ENCODE measurements at places on chromosomes 1 and 21.
A peak's percentile ranks its signal among the peaks of the same experiment; 100 is the strongest.

- DNase-seq: no peak
Measured at GRCh38 chr1:145701306-145701862, 5.8 kb downstream of the PDZK1 start.

DNA sequence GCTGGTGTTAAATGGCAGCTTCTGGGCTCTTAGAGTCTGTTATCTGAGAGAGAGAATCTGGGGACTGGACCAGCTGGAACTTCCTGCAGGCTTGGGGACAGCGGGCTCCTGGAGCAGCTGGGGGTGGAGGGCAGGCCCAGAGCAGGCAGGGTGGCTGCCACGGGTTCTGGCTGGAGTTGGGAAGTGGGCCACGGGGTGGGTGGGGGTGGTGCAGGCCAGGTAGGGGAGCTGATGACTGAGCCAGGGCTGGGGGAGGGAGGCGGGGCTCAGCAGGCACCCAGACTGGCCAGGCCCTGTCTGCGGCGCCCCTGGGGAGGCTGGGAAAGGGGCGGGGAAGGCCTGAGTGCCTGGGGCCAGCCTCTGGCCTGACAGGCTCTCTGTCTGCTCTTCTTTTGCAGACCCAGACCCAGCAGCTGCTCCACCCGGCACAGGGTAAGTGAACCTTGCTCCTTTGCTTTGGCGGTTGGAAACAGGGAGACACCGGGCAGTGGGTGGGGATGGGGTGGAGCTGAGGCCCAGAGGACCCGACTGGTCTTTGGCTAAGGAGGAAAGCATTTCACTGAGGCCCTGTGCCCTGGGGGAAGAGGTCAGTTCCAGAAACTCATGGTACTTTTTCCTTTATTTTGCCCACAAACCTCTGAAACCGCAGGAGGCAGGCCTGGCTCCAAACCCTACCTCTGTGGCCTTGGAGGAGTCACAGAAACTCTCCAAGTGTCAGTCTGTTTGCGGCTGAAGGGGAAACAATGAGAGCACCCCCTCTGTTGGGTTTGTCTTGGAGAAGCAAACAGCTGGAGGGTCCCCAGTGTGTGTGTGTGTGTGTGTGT lies 48.8 kb downstream of the ARHGEF10L start:
- DNase-seq: no peak

DNA sequence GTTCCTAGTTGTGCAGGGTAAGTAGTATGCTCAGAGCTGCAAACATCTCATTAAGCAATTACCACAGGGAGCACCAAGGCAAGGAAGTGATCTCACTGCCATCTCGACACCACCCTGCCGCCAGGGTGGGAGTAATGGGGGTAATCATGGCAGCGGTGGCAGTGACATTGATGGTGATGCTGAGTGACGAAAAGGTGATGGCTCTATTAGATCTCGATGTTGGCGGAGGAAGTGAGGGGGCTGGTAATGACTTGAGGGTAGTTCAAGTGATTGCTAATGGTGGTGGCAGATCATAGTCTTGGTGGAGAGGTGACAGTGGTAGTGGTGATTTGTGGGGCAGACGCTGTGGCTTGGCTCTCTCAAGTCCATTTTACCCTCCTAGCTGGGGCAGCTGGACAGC lies 25.4 kb upstream of the TENT5B start:
- no peak for DNase-seq

DNA sequence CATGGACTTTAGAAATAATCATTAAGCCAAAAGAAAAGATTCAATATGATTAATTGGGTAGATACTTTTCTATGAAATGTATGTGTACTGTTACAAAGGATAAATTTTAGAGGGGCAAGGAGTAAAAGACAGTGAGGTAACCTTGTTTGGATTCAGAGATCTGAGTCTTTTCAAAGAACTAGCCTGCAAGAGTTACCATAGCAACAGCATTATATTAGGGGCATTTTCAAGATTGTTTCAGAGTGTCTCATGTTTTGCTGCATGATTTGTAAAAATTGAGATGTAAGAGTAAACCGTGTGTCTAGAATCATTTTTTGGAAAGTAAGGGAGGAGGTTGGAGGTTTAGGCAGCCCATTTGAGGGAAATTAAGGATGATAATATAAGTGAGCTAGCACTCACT lies 70.6 kb upstream of the KIAA1614 start:
- DNase-seq: no peak

GRCh38 chr1:206590025-206590758 lies 22.1 kb downstream of the EIF2D start:
- DNase-seq: no peak

DNA sequence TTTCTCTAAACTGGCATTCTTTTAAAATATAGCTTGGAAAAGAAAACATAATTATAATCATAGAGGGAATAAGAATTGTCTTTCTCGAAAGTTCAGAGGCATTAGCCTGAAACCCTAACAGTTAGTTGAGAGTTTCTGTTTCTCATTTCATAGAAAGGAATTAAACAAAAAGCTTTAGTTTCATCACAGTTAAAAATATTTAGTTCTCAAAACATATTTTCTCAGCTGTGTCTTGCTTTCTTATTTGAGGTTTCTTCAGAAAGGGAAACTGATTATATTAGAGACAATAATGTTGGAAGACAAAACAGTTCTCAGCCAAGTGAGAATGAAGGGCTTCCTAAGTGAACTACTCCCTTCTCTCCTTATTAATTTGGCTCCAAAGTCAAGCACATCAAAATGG lies 75.4 kb upstream of the C1orf105 start:
- DNase-seq: no peak

DNA sequence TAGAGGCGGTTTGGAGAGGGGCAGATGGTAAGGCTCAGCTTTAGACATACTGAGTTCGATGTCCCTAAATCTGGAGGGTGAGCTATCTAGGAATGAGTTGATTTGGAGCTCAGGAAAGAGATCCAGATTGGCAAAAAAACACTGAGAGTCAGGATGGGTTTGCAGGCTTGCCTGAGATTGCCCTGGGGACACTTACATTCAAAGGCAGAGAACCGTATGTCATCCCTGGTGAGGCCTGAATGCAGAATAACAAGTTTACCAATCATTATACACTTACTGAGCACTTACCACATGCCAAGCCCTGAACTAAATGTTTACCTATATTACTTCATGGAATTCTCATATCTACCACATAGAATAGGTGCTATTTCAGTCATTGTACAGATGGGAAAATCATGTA lies 27.5 kb downstream of the TFAP2E start:
- DNase-seq: no peak

- no peak for DNase-seq
Measured at GRCh38 chr21:18954441-18954844, 550.9 kb upstream of the TMPRSS15 start.

- DNase-seq: no peak
Measured at GRCh38 chr1:43520100-43520778, 10.4 kb upstream of the PTPRF start.

GRCh38 chr1:220956501-220957232 lies 77.4 kb downstream of the HLX start:
- DNase-seq: no peak

- no peak for DNase-seq
Measured at GRCh38 chr1:231408528-231409094, 13.5 kb downstream of the EGLN1 start.

GRCh38 chr1:48186306-48186839 lies 36.1 kb upstream of the SLC5A9 start:
- DNase-seq: no peak

DNA sequence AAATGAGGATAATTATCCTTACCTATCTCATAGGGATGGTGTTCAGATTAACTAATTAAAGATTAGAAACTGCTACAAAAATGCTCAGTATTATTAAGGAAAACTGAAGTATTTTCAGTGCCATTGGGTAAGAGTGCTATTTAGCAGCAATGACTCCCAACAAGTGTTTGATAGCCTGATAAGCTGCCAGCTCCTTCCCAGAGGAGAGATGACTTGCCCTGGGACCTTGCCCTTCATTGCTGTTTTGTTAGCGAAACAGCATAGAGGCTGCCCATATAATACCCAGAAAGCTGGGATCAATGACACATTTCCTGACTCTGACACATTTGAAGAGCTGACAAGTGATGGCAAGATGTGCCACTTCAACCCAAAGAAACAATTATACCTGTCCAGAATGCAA lies 592.2 kb downstream of the ADGRL2 start:
- DNase-seq: no peak

- no peak for DNase-seq
Measured at GRCh38 chr1:241022366-241022765, 334.6 kb downstream of the RGS7 start.

DNA sequence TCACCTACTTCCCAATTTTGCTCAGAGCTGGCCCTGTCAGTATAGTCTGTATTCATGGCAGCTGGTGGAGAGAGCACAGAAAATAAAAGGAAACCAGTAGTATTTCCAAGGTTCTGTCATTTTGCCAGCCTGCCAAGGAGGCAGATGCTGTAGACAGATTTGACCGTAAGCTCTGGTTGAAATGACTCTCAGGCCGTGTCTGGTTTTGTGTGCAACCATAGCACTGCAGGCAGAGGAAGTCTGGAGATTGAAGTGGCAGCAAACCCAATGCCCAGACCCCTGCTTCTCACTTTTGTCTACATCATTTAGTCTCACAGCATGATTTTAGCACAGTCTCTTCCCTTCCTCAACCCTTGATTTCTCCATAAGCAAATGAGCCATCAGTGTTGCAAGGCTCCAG lies 291.7 kb downstream of the PAPPA2 start:
- no peak for DNase-seq

- DNase-seq: no peak
Measured at GRCh38 chr1:203177470-203178039, 1.9 kb upstream of the MYBPH start.

GRCh38 chr1:53621144-53621543 lies 117.8 kb downstream of the GLIS1 start:
- no peak for DNase-seq

- DNase-seq: no peak
Measured at GRCh38 chr21:29342363-29342957, 43.7 kb downstream of the BACH1 start.

DNA sequence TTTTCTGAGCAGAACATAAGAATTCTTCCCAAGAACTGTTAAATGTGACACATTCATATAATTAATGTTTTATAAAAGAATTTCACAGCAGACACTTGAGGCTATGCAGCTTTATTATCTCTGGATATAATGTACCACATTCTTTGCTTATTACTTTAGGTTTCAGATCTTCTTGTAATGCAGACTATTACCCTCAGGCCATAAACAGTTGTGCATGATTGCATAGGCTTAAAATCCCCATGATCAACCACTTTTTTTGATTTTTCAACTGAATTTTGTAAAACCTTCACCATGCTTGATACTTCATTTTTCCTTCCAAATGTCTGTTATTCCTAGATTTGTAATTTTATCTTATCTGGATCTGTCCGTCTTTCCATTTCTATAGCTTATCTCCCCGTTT lies 1355.7 kb downstream of the BRINP3 start:
- DNase-seq: no peak

DNA sequence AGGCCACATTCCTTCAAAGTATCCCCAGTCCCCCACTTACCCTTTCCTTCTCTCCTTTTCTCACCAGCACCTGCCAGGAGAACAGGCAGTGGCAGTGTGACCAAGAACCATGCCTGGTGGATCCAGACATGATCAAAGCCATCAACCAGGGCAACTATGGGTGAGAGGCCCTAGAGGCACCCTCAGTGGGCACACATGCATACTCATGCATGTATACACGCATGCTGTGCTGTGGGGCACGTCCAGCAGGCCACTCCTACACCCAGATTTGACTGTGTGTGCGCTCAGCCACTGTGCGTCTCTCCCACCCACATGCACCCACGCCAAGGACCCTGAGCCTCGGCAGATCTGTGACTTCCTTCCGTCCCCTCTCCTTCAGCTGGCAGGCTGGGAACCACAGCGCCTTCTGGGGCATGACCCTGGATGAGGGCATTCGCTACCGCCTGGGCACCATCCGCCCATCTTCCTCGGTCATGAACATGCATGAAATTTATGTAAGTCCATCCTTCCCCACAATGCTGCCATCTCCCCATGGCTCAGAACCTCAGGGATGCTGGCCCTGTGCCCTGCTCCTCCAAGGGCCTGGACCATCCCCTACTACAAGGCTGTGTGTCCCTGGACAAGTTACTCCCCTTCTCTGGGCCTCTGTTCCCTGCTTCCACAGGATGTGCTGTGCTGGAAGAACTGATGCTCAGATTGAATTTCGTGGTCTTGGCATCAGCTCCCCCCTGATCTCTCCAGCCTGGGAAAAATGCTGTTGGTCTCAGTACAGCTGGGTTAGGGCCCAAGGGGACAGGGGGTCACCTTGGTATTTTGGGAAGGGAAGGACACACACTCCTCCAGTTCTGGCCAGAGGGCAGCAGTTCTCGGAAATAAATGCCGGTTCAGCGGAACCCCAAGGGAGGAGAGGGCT lies 7.0 kb downstream of the TINAGL1 start:
- DNase-seq: no peak

DNA sequence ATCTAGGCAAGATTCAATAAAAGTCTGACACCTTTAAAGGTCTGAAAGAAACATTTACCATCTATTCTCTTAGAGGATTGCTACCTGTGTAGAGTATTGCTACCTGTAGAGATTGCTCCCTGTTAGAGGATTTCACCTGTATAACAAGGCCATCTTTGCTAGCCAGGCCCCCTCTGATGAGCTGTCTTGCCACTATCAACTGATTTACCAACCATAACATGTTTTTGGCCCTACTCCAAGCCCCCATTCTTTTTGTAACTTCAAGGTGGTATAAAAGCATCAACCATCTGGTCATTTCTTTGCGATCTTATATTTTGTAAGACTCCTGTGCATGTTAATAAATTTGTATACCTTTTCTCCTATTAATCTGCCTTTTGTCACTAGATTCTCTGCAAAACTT lies 424.7 kb upstream of the CAMK1G start:
- DNase-seq: no peak

DNA sequence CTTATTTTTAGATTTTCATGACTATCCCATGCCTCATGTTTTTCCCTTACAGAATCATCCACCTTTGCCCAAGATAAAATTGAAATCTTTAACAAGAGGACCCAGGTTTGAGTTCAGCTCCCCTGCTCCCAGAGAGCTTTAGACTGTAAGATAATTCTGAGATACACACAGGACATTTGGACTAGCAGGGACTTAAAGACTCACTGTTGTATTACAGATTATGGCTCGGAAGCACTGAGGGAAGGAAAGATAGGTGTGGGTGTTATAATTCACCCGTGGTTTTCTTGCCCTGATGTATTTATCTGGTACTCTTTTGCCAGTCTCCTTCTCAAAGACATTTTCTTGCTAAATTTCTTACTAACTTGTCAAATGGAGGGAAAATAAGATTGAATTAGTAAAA lies 149.7 kb downstream of the DHRS3 start:
- no peak for DNase-seq

- peak; percentile 38 for DNase-seq
Measured at GRCh38 chr1:39576016-39576657, 453 bp downstream of the PABPC4 start.

Measured in GM12892 (cell line).